ENCODE measurements at places on chromosomes 3 and 15. TPM values are rescaled to one million over a fixed set of nuclear protein-coding genes. Genes with fewer than 3 reads are reported as not detected.

Gene C3orf22
- not detected for total RNA-seq

Gene ZCWPW2
- not detected for total RNA-seq

Gene C2CD4A
- not detected for total RNA-seq

Gene ADGRG7
- not detected for total RNA-seq

Gene PAK2
- total RNA-seq: 86.4 TPM

Gene CD96
- total RNA-seq: 290 TPM

Gene GOLGA8G
- not detected for total RNA-seq

Gene HCN4
- not detected for total RNA-seq

Gene PLXND1
- 1.1 TPM for total RNA-seq

Gene RUVBL1
- total RNA-seq: 73.5 TPM

Gene PLSCR5
- not detected for total RNA-seq

DNA sequence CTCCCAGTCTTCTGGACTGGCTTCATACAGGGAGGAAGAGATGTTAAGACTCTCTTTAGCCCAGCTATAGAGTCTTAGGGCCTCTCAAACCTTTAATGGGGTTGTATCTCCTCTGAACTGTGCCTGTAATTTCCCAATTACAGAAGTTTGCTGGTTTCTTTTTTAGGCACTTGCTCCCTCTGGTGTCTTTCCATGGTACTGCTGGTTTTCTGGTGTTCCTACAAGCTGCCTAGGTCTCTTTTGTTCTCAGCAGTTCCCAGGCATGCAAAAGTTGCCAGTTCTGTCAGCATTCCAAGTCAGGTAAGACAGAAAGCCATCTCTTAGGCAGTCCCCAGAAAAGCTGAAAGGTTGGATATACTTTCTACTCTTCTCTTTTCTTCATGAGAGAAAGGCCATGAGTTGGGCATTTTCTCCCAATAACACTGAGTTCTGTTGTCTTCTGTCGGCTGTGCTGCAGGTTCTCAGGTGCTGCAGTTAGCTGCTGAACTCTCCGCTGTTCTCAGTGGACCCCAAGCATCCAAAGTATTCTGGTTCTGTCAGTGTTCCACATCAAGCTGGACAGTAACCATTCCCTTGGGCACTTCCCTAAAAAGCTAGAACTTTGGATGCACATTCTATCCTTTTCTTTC, 54.4 kb upstream of the EHHADH start:
- peak; percentile 67 for DNase-seq

DNA sequence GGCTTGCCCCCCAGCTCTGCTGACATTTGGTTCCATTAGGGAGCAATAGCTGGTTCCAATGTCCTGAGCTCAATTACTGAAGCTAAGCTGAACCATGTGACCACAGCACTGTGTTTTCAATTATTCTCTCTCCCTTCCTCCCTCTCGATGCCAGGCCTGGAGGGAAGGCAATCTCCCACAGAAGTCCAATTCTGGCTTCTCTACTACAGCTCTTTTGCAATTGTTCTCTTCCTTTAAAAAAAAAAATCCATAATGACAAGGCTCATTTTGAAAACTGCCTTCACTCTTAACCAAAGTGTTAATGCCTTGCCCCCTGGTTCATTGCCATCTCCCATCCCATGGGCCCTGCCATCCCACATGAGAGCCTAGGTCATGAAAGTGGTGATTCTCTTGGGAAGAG, 24.8 kb downstream of the IL16 start:
- DNase-seq: no peak

DNA sequence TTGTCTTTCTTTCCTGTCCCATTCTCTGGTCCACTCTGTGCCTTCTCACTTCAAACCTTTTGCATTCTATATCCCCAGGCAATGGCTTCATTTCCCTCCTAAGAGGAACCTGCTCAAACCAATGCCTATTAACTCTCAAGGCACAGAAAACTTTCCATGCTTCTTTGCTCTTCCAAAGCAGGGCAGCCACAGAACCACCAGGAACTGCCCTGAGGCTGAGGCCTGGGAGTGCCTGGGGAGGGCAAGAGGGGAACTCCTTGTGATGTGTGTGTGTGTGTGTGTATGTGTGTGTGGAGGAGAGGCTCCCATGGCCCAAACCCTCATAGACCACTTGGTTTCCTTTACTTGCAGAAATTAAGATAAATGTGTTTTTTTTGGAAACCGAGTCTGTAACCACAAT, 14.1 kb upstream of the PGPEP1L start:
- DNase-seq: no peak

DNA sequence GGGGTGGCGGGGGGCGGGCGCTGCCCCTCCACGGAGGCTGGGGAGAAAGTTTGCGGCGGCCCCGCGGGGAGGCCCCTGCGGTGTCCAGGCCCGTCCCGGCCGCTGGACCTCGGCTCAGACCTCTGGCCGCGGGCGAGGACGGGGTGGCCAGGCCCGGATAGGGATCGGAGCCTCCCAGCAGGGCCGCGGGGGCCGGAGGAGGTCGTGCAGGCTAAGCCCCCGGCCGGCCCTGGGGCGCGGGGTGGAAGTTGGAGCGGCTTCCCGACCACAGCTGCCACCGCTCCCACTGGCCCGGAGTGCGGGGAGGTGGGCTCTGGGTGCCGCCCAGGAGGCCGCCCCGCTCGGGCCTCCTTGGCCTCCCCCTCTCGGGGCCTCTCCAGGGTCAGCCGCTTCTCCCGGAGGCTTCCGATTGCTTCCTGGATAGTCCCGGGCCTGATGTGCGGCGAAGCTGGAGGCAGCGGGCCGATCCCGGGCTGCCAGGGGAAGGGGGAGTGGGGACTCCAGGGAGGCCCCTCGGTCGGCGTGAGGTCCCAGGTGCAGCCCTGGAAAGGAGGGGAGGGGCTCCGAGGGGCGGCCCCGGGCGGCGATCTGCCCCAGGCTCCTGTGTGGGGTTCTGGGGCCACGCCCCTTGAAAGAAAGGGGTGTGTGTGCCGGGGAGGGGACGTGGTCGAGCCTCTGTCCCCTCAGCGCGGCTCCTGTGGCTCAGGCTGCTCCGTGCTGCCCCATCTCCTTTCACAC, 907 bp downstream of the PLXNA1 start:
- DNase-seq: peak; percentile 48

DNA sequence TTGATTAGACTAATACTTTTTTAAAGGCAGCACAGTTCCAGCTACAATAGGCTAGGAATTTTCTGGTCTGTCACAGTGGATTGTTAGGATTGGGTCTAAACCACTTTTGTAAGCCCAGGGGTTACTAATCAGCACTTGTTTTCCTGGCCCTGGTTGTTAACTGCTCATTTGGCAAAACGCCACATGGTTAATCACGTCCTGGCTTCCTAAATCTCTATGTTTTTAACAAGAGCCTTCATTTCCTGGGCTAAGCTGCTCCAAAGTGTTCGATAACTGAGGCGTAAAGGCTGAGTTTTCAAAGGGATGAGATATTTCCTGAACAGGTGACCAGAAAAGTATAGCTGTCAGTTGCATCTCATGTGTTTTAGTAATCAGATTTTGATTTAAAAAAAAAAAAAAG, 38.9 kb upstream of the CLRN1 start:
- no peak for DNase-seq

- DNase-seq: no peak
Measured at GRCh38 chr3:193078996-193079753, 161.5 kb upstream of the MB21D2 start.

DNA sequence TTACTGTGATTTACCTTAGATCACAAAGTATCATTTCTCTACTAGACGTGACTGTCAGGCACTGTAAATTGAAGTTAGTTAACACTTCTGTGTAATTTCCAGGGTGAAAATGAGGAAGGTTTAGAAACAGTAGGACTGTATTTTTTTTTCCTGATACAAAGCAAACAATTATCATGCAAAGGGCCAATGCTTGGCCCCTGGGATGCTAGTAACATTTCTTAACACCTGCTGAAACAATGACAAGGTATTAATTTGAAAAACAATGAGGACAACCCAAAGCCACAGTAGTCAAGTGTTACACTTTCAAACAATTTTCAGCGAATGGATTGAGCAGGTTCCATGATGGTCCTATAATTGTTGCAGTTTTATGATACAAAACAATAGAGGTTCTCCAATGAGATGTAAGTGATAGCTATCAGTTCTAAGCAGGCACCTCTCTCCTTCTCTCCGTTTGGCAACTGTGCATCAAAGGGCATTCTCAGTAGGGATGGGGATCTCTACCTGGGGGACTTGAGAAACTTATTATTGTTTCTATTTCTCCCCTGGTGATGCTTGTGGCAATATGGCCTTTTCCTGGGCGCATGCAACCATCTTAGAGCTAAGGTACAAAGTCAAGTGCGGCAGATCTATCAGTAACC, 65.9 kb upstream of the FEZF2 start:
- DNase-seq: no peak

- no peak for DNase-seq
Measured at GRCh38 chr15:71357321-71357732, 242.1 kb downstream of the THSD4 start.

- DNase-seq: peak; percentile 33
Measured at GRCh38 chr3:38648024-38648658, 1.3 kb downstream of the SCN5A start.

GRCh38 chr15:81071120-81071519, 63.0 kb upstream of the CFAP161 start:
- DNase-seq: no peak

DNA sequence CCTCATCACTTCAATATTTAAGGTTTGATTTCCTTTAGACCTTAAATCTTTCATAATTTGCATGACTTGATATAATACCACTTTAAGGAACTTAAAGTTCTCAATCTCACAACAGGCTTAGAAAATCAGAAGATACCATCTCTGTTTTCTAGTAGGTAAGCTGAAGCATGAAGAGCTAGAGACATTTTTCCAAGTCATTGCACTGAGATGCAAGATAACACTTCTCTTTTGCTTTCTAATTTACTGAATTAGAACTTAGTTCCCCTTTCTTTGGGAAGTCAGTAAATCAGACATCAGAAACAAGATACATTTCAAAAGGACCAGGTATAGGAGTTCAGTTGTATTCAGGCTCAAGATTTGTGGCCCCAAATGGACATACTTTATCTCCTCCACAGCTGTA, 79.7 kb downstream of the DZIP3 start:
- DNase-seq: no peak

GRCh38 chr15:63218100-63218808, 28.8 kb downstream of the RAB8B start:
- no peak for DNase-seq

- no peak for DNase-seq
Measured at GRCh38 chr15:72866866-72867616, 83.5 kb upstream of the ADPGK start.

DNA sequence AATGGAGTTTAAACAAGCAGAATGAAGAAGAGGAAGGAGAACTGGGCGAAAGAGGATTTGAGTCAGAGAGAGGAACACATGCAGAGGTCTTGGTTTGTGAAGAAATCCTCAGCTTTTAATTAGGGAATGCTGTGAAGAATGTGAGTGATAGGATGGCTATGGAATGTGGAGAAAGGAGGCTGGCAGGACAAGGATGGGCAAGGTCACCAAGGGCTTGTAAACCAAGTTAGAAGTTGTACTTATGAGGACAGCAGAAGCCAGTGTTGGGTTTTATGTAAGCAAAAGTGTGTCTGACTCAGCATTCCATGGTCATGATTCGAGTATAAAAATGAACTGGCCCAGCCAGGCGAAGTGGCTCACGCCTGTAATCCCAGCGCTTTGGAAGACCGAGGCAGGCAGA, 60.0 kb upstream of the IL12A start:
- no peak for DNase-seq

DNA sequence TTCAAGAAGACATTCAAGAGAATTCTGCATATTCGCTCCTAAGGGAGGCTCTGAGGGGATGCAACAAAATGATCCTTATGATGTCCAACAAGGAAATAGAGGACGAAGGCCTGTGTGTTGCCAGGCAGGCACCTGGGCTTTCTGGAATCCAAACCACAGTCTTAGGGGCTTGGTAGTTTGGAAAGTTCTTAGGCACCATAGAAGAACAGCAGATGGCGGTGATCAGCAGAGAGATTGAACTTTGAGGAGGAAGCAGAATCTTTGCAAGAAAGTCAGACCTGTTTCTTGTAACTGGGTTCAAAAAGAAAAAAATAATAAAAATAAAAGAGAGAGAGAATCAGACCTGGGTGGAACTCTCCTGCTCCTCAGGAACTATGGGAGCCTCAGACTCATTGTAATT, 11.7 kb upstream of the ATG7 start:
- no peak for DNase-seq

DNA sequence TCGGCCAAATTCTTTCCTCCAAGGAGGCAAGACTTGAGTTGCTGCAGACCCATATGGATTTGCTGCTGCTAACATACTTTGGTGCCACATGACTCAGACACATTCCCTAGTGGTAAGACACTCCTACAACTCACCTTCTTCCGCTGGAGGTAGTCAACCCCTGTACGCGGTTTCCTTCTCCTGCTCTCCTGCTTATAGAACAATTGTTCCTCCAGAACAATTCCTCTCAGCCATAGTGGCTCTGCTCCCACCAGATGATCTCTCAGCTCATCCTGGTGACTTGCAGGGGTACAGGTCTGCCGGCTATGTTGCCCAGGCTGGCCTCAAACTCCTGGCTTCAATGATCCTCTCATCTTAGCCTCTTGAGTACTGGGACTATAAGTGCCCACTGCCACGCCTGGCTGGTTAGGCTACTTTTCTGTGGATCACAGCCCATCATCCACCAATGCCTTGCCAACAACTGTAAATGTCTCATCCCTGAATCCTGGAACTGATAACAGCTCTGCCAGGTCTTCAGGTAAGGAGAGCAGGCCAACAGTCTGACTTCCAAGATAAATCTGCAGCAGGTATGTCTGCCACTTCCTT, 2.4 kb upstream of the CXCR6 start:
- no peak for DNase-seq

DNA sequence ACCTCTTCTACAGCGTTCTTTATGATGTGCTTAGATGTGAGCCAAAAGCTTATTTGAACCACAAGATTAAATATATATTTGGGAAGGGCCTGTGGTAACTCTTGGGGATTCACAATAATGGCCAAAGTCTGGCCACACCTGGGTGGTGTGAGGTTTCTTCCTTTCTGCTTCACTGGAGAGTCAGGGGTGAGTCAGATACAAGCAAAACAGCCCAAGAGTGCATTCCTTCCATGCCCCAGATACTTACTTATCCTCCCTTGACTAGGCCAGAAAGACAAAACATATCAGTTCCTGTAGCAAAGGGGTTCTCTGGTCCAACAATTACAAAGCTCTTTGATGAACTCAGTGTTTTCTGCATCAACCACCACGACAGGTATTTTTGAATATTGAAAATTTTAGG, 941 bp downstream of the ZBED2 start:
- no peak for DNase-seq

DNA sequence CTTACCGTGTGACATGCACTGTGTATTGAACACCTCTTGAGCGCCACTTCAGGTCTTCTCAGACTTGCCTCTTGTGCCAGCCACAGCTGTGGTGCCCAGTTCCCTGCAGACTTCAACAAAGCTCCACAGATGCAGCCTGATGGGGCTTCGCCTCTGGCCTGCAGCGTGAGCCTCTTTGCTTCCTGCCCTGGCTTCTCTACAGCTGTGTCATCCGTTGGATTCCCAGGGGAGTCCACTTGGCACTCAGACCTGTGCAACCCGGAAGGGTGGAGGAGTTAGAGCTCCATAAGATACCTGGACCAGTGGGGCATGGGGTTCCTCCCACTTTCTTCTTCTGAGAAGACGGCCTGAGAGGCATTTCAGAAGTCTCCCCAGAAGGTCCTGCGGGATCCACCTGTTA, 57.7 kb upstream of the BNIP2 start:
- DNase-seq: no peak

- no peak for DNase-seq
Measured at GRCh38 chr3:15427981-15428380, 583 bp downstream of the EAF1 start.

Measured in activated CD8-positive, alpha-beta memory T cell treated with anti-CD3 and anti-CD28 coated beads, Interleukin-2, amount 10 ng/mL, durations not matched to agents 7 days and 5 days (primary cell).